Thymus (tissue), 14 donors: ENCODE measurements at places on chromosomes 2 and 18. TPM values are rescaled to one million over a fixed set of nuclear protein-coding genes. Genes with fewer than 3 reads are reported as not detected.

VWC2L gene
- 0.02 TPM for polyA plus RNA-seq

CFAP221 gene
- polyA plus RNA-seq: 0.41 TPM

GNLY gene
- polyA plus RNA-seq: 7.0 TPM

RGPD3 gene
- 1.8 TPM for polyA plus RNA-seq

CNDP1 gene
- 0.64 TPM for polyA plus RNA-seq
